ENCODE measurements at places on chromosomes 5 and 9. TPM values are rescaled to one million over a fixed set of nuclear protein-coding genes. Genes with fewer than 3 reads are reported as not detected.

CCIN gene
- 1.2 TPM for polyA plus RNA-seq

TLX3 gene
- not detected for polyA plus RNA-seq

BNC2 gene
- polyA plus RNA-seq, result 2.1 TPM

CDH18 gene
- 9.0 TPM for polyA plus RNA-seq

PCDHGC3 gene
- 90.9 TPM for polyA plus RNA-seq

OR1J2 gene
- not detected for polyA plus RNA-seq

IL4 gene
- not detected for polyA plus RNA-seq

LMX1B gene
- not detected for polyA plus RNA-seq

CD14 gene
- 13.9 TPM for polyA plus RNA-seq

SLC36A2 gene
- not detected for polyA plus RNA-seq

SLC6A18 gene
- polyA plus RNA-seq, result not detected

BASP1 gene
- 13.0 TPM for polyA plus RNA-seq

ZNF883 gene
- polyA plus RNA-seq, result 0.24 TPM

All from adrenal gland (tissue), 19 donors.